ENCODE measurements at places on chromosomes 5 and 9. TPM values are rescaled to one million over a fixed set of nuclear protein-coding genes. Genes with fewer than 3 reads are reported as not detected.

GRCh38 chr9:95193067-95193466 is 124.4 kb downstream of the FANCC start:
- DNase-seq = no peak

GRCh38 chr5:39118638-39119037 is 44.4 kb upstream of the RICTOR start:
- DNase-seq = no peak

- no peak for DNase-seq
Observed at GRCh38 chr9:72443855-72444254, 77.6 kb upstream of the TMC1 start.

The IGIP gene
- 5.3 TPM for polyA plus RNA-seq

DNA sequence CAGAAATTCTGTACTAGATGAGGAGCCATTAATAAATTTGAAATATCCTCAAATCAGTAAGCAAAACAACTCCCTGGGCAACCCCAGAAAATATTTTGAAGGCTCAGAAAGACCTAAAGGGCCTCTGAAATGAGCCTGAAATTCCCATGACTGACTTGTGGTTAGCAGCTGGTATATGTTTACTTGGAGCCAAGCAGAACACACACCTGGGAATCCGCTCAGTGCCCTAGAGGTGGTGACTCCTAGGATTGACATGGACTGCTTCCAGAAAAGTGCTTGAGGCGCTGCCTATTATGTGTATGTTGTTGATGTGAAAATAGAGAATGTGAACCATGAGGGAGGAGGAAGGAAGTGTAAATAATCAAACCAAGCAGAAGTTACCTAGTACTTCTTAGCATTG is 14.7 kb downstream of the RFK start:
- no peak for DNase-seq

The FOXD4L4 gene
- 0.34 TPM for polyA plus RNA-seq

- no peak for DNase-seq
Observed at GRCh38 chr5:1937590-1937989, 54.9 kb upstream of the IRX4 start.

The OBP2B gene
- 0.14 TPM for polyA plus RNA-seq

DNA sequence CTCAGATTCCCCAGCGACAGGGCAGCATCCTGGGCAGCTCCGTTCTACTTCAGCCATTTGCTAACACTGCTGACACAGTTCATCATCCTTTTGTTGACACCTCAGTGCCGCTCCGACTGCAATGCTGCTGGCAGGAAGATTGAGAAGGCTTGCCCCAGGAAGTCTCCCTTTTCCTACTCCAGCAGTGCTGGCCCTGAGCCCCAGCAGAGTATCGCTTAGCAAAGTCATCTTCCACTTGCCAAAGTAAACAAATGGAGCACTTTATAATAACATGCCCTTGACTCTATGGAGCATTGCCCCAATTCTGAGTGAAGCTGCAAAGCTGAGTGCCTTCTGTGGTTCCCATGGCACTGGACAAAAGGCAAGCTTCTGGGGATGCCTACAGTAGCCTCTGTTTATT is 32.2 kb downstream of the PRLR start:
- peak; percentile 52 for DNase-seq

The TAF1L gene
- 0.13 TPM for polyA plus RNA-seq

DNA sequence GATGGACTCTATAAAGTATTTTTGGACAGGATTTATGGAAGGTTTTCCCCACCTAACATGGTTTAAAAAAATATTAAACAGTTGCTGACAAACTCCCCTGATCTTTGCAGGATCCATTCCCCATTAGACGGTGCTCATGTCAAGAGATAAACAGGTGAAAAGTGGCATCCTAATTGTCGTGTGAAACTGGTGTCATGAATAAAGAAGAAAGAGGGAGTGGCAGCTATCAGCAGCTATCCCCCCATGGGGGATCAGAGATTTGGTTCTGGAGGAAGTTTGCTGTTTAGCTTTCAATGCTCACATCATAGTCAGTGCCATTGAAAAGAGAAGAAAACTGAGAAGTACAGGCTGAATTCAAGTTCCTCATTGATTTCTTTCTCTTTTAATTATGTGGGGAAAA is 329.3 kb upstream of the BRINP1 start:
- DNase-seq = no peak

DNA sequence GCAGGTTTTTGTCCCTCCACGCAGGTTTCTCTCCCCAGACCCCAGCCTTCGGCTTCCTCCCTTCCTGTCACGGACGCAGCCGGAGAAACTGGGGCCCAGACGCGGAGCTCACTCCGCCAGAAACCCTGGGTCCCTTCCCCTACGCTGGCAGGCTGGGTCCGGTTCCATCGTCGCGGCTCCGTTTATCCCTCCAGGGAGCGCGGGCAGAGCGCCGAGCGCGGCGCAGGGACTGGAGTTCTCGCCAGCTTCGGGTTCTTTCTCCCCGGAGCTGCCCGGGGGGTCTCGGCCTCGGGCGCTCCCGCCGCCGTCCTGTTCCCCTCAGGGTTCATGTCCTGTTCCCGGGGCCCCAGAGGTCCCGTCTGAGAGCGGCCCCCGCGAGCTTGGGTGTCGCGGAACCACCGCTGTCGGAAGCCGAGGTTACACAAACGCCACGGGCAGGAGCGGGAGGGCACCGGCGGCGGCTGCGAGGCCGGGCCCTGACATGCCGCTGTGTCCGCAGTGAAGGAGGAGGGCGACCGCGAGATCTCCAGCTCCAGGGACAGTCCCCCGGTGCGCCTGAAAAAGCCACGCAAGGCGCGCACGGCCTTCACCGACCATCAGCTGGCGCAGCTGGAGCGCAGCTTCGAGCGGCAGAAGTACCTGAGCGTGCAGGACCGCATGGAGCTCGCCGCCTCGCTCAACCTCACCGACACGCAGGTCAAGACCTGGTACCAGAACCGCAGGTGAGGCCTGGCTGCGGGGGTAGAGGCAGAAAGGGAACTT is 4.6 kb downstream of the BARHL1 start:
- DNase-seq = no peak

The ROR2 gene
- polyA plus RNA-seq = 20.6 TPM

DNA sequence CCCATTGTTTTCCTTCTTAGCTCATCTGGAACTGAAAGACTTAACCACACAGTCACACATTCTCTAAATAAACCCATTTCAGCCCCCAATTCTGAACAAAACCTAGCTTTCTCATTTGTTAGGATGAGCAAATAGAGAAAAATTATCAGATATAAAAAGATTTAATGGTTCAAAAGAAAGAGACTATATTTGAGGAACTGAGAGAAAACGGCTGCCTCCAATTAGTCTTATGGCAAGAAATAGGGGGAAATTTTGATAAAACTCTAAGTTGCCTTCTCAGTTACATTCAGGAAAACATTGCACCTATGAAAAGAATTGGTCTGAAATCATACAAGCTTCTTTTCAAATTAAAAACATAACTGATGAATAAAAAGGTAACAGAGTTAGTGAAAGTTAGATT is 63.7 kb upstream of the ALDH1B1 start:
- DNase-seq = no peak

The CRHBP gene
- 20.7 TPM for polyA plus RNA-seq

DNA sequence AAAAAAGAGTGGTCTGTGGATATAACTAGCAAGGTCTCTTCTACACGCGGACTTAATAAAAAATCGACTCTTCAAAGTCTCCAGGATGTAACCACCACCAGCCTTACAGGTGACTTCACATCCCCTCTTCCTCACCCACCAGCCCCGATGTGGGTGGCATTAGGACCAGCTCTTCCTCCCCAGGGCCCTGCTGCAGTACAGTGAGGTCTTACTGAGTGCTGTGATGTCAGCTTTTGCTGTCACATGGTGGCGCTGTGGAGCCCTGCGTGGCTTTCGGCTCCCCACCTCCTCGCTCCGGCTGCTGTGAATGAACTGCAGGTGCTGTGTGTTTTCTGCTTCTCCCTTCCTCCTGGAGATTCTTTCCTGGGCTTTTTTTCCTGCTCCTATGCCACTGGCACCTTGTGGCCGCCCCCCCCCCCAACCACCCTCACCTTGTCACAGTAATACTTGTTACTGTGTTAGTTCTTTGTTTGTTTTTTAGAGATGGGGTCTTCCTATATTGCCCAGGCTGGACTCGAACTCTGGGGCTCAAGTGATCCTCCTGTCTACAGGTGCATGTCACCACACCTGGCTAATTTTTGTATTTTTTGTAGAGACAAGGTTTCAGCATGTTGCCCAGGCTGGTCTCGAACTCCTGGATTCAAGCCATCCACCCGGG is 15.8 kb upstream of the RAPGEF1 start:
- DNase-seq = peak; percentile 84

GRCh38 chr5:14411216-14411615 is 170.4 kb upstream of the OTULINL start:
- DNase-seq = no peak

GRCh38 chr9:87655731-87656130 is 70.2 kb upstream of the CTSL start:
- DNase-seq = no peak

- DNase-seq = no peak
Observed at GRCh38 chr9:114968671-114969070, 38.3 kb upstream of the TNFSF8 start.

The SPAG8 gene
- 5.5 TPM for polyA plus RNA-seq

- no peak for DNase-seq
Observed at GRCh38 chr5:74589204-74590056, 51.1 kb downstream of the ENC1 start.
